Stimulated activated CD4-positive, alpha-beta T cell treated with anti-CD3 and anti-CD28 coated beads, TNF-alpha, amount 100 ng/mL, for 4 hours (primary cell): ENCODE measurements at places on chromosomes 4 and X.

DNA sequence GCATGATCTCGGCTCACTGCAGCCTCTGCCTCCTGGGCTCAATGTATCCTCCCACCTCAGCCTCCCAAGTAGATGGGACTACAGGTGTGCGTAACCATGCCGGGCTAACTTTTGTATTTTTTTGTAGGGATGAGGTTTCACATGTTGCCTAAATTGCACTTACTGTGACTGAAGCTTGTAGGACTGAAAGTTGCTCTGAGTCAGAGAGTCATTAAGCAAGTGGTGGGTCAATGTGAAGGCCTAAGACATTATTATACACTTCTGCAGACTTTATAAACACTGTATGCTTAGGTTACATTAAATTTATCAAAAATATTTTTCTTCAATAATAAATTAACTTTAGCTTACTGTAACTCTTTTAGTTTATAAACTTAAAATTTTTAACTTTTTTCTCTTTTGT, 170.2 kb downstream of the FAT4 start:
- no peak for DNase-seq

DNA sequence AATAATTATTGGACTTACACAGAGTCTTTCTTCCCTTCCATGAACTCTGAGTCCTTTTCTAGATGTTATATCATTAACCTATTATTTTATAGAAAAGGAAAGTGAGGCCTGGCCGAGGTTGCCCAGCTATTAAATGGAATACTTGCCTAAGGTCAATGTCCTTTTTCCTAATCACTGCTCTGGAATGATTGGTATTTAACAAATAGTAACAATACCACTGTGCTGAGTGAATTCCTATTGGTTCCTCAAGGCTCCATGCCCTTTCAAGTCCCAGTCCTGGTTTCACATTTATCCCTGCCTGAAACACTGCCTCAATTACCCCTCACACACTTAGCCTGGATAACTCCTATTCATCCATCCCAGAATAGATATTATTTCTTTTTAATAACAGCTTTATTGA, 6.2 kb downstream of the TCEAL9 start:
- DNase-seq, result no peak

- no peak for DNase-seq
These were observed 309.9 kb downstream of the DHX15 start for GRCh38 chr4:24274381-24274941.

DNA sequence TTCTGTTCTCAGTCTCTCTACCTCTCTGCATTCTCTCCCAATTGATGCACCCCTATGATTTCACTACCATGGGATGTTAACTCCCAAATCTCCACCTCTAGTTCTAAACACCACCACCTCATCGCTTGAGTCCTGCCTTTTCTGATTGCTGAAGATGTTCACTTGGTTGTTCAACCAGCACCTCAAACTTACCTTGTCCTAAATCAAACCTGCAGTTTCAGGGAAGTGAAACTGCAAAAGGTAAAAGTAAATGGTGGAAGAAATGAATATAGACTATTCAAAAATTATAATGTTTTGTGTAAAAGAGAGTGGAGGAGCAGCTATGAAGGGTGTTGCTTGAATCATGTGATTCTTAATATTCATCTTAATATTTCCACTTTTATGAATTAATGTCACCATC, 91.0 kb downstream of the PDE5A start:
- DNase-seq, result no peak

DNA sequence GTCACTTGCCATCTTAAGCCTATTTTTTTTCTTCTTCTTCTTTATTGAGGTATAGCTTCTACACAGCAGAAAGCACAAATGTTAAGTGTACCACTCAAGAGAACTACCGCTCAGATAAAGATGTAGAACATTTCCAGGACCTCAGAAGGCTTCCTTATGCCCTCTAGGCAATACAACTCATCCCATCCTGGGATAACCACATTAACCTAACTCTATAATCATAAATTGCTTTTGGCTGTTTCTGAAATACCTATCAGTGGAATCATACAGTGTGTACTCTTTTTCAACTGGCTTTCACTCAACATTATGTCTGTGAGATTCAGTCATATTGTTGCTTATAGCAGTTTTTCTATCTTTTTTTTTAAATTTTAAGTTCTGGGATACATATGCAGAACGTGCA, 51.7 kb downstream of the ARFIP1 start:
- no peak for DNase-seq

GRCh38 chr4:142719854-142720541, 126.1 kb downstream of the INPP4B start:
- no peak for DNase-seq

GRCh38 chrX:29872831-29873230, 342.5 kb upstream of the MAGEB2 start:
- DNase-seq, result no peak

- no peak for DNase-seq
These were observed 120.9 kb downstream of the ANKRD50 start for GRCh38 chr4:124591637-124592036.

DNA sequence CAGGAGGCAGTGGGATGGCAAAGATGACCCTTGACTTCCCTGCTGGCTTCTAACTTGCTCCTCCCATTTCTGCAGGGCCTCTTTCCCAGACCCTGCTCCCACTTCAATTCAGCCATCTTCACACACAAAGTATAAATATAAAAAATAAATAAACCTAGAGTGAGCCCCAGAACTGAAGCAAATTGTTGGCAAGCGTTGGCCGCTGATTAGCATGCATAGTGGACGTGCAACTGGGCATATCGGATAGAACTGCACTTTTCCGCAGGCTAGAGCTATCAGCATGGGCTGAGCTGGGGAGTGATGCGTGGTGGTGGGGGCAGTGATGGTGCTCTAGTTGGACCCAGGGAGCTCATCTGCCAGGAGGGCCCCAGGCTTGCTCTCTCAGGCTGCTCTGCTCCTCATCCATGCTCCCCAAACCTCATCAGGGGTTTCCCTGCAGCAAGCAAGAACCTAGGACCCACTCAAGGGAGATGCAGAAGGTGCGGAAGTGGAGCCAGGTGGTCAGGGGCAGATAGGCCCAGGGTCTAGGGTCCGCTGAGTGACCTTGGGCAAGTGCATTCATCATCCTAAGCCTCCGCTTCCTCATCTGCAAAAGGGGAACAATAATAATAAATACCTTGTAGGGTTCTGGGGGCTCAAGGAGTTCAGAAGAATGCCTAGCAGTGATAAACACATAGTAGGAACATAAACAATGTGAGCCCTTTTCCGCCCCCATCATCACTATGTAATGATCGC, 146.8 kb upstream of the PJA1 start:
- no peak for DNase-seq

DNA sequence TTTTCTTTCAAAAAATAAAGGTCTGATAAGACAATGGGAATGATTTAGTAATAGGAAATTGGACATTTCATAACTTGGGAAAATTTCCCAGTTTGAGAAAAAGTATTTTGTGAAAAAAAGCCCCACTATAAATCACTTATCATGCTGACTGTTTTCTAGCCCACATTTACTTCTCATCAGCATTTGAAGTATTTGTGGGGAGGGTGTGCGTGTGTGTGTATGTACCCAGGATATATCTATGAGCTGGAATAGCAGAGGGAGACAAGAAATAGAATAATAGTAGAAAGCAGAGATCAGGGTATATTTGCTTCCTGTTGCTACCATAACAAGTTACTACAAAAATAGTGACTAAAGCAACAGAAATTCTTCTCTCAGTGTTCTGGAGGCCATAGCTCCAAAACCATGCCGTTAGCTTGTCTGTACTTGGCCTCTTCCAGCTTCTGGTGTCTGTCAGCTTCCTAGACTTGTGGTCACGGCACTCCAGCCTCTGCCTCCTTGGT, 139.8 kb downstream of the PTTG2 start:
- no peak for DNase-seq

- DNase-seq, result no peak
These were observed 4.3 kb upstream of the PLAC8 start for GRCh38 chr4:83118869-83119268.

DNA sequence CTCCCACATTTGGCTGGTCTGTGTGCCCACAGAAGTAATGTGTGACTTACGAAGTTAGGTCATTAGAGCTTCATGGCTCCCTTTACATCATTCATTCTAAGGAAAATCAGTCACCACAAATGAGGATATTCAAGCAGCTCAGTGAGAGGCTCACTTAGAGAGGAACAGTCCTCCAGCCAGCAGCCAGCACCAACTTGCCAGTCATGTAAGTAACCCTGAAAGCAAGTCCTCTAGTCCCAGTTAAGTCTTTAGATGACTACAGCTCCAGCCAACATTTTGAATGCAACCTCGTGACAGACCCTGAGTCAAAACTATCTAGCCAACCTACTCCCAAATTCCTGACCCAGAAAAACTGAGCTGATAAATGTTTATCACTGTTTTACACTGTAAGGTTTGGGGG, 71.3 kb downstream of the LRBA start:
- DNase-seq, result no peak

DNA sequence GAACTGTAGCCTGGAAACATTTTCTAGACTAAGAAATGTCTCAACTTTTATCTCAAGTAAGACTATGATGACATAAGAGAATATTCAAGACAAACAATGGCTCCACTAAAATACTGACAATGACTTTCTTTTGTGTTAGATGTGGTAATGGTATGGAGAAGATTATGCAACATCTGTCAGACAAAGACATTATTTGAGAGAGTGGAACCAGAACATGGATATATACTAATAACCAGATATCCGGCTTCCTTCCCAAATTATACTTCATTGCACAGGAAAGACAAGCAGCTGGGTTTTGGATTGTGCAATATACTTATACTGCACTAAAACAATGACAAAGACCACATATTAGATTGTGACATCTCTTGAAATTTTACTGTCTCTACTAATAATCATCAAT, 290.8 kb upstream of the GIMD1 start:
- no peak for DNase-seq

DNA sequence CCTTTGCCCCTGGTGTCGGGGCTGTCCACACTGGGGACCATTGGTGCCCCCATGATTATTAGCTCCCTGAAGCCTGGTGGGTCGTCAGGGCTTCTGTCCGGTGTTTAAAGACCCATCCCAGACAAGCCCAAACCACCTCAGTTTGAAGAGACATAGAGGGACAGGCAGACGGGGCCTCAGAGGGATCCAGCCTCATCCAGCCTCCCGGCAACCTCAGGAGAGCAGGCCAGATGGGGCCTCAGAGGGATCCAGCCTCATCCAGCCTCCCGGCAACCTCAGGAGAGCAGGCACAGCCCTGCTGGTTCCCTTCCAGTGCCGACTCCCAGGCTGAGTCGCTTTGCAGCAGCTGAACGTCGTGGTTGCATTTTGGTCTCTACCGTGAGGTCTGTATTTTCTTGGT, 32.1 kb downstream of the PIGG start:
- DNase-seq, result no peak

DNA sequence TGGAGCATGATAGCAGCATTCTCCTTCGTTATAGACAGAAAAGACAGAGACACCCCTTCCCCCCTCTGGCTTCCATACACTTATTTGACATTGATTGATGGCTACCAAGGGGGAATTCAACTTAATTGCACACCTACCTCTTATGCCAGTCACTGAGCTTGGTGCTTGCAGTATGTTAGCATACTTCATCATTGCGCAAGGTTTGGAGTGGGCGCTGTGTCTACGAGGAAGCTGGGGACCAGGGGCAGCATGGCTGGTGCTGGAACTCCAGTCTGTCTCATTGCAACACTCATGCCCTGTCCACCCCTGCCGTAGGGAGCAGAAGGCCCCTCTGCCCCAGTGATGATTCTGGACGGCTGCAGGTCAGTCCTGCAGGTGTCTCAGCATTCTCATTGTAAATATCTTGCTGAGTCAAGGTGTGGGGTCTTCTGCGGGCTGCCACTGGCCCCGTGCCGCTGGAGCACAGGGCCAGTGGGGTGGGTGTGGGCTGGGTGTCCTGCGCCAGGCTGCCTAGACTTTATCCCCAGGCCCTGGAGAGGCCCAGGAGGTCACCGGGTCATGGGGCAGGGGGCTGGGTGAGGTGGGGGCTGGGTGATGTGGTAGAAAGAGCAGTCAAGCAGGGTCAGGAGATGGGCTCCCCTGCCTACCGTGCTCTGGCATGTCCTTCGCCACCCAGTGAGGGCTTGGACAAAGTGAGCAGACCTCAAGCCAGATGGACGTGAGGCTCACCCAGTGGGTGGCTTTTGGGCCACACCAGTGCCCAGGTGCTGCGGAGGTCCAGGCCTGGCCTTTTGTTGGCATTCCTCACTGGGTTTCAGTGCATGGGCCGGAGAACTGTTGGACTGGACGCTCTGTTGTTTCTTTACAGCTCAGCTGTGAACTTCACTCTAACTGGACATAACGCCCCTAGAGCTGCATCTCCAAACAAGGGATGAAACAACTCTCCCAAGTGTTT, 85.5 kb downstream of the PSAPL1 start:
- no peak for DNase-seq

DNA sequence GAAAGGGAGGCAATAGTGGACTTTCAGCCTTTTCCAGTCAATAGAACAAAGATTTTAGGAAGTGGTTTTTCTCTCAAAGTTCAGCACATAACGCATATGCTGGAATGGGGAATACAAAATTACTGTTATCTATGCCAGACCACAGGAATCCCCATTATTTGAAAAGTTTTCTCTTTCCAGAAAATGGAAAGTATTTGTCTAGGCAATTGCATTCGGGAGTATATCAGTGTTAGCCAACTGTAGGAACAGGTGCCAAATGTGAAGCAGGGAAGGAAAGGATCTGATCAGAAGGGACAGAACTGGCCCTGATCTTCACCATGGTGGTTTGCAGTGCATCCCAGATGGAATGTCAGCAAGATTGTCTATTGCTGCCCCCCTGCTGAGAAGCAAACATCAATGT, 213.6 kb downstream of the CPE start:
- DNase-seq, result no peak

DNA sequence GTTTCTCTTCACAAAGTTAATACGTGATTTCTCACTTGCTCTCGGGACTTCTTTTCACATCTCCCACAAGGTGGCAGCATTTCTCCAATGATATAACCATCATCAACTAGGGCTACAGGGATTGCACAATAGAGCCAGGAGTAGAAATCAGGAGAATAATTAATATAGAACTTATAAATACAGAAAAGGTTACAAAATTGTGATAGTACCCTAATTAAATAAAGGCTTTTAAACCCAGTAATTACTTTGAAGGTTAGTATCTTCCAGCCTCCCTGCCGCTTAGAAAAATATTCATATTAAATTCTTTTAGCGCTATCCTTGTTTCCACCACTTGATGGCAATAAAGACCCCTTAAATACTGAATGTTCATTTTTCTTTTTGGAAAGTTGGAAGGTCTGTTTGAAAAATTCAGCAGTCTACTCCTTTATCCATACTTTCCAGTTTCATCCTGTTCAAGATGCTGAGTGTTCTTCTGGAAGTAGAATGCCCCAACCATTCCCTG, 65.8 kb downstream of the RASGEF1B start:
- no peak for DNase-seq

DNA sequence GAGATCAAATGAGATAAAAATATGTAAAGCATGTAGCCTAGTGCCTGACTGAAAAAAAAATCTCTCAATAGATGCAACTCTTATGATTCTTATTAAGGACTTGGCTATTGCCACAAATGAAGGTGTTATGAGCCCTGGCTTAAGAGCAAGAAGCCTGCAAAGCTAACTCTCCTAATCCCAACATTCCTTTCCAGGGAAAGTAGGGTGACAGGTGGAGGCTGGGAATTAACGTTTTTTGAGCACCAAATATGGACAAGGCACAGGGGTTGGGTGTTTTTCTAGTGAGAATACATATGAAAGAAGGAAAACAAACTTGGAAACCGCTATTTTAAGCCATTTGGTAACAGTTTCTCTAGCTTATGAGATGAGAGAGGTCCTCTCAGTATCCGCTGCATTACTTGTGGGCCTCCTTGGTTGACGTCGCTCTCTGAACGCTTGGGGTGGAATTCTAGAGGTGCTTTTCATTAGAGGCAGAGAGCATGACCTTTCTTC, 2.4 kb downstream of the RHOH start:
- no peak for DNase-seq

- DNase-seq, result no peak
These were observed 211.3 kb upstream of the RPS6KA3 start for GRCh38 chrX:20477836-20478524.
